ENCODE measurements at places on chromosomes 4 and X.

GRCh38 chrX:75273483-75273882 is 402 bp upstream of the UPRT start:
- no peak for DNase-seq

GRCh38 chr4:184744236-184744635 is 10.3 kb upstream of the CENPU start:
- DNase-seq = no peak

DNA sequence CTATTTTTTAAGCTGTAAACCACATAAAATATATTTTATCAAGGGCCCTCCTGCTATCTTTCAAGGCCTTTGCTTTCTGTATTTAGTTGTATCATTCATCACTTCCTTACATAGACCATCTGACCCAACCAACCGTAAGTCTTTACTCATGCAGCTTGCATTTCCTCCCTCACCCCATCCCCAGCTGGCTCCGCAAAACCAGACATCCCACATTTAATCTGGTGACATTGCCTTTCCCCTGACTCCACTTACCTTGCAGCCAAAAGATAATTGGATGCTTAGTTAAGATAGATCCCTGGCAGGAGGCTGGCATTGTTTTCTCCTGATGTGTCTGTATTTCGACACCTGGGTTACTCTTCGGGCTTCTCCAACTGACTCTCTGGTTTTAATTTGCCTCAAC is 183.7 kb upstream of the LDB2 start:
- no peak for DNase-seq

DNA sequence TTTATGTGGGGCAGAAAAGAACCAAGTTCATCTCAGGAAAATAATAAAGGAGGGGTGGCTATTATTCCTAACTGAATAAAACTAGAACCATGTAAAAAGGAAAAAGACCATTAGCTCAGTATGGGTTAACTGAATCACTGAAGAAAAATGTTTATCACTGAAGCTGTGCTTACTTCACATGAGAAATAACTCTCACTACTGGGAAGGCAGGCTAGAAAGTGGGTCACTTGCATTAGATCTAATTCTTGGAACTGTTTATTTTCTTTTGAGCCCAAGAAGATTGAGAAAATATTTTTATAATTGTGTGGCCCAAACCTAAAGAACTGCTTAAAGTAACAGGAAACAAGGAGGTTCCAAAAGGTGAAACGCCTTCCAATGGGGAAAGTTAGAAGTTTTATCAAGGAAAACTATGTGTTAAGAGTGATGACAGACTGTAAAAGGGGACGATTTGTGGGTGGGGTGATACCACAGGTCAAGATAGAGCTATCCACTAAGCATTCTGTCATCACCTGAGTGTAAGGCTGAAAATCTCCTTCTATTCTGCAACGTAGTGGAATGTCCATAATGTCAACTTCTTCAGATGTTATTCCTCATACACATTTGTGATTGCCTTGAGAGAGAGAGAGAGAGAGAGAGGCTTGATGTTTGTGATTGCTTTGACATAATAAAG is 1083.5 kb downstream of the PCDH7 start:
- DNase-seq = no peak
